Activated naive CD4-positive, alpha-beta T cell treated with Interleukin-2 at 50 U/mL for 16 hours (primary cell): ENCODE measurements at places on chromosomes 7 and 10.

- DNase-seq = no peak
Observed at GRCh38 chr7:100951172-100951571, 1.8 kb downstream of the MUC3A start.

- DNase-seq = no peak
Observed at GRCh38 chr7:158705234-158705850, 738 bp upstream of the NCAPG2 start.

DNA sequence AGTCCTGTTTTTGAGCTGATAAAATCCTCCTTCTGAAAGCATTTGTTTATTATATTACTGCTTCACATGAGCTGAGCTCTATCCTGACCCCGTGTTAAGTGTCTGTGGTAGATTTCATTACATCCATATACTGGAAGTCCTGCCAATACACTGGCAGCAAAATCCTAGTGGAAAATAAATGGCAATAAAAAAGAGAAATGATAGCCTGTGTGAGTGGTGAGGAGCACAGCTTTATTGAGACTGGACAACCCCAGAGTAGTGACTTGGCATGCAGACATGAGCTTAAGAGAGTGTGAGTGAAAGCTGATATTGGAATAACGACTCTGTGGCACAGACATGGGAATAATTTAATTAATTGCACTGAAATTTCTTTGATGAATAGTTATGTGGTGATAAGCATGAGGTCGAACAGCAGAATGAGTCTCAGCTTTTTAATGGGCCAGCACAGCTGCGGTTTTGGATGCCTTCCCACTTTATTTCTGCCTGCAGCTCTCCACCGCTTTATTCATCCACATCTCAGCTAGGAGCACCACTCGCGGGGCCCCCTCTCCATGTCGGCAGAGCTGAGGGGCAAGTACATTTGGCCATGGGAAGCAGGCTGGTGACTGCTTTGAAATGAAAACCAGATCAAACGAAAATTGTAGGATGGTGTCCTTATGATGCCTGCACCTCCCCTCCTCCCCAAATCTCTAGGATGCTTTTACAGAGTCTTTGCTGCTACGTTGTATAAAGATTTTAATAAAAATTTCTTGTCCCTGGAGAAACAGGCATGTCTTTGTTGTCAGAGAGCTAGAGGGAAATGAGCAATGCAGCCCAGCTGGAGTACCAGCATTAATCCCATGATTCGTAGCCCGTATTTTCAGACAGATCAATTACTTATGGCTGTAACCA lies 494.3 kb downstream of the AUTS2 start:
- DNase-seq = no peak

GRCh38 chr7:45074528-45075354 lies 14.0 kb downstream of the NACAD start:
- no peak for DNase-seq

DNA sequence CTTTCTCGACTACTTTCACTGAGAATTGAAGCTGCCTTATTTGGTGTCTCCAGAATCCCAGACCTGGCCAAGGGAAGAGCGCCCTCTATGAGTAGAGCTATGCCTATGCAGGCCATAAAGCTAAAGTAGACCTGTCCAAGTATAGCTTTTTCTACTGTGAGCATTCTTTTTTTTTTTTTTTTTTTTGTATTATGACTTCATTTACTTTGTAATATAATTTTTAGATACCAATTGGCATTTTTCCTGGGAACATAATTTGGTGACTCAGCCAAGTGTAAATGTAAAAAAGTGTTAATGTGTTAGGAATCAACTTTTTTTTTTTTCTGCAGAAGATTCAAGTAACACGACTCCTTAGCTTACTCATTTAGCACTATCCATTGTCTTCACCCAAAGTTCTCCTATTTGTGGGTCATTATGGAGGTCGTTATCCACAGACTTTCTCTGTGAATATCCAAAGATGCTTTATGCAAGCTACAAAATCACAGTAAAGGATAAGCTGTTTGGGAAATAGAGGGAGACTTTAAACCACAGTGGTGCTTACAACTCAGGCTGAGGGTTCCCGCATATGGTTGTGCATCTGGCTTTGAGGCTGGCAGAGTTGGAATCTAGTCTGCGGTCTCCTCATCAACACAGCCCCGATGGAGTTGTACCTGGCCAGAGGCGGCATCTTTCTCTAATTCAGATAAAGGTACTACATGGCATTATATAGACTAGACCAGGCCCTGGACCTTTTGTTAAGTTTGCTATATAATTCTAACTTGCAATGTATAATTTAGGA lies 1040.2 kb upstream of the SORCS1 start:
- DNase-seq = no peak

DNA sequence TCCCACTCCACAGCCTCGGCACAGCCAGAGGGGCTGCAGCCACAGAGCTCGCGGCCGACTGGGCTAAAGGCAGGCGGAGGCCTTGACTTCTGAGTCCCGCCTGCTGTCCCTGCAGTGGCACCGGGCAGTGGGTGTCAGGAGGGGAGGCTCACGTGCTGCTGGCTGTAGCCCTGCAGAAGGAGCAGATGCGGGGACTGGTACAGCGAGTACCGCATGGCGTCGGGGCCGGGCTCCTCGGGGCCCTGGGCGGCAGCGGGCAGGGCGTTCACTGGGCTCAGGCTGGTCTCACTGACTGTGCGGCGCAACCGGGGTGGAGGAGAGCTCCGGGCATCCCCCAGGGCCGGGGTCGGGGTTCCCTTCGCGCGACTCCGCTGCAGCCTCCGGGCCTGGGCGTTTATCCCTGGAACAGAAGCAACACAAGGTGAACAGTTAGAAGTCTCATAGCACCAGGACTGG lies 25.6 kb downstream of the PAPOLB start:
- no peak for DNase-seq

- DNase-seq = no peak
Observed at GRCh38 chr10:5587151-5588079, 62.7 kb downstream of the CALML3 start.

- peak; percentile 31 for DNase-seq
Observed at GRCh38 chr7:149261316-149261828, 624 bp upstream of the ZNF783 start.

GRCh38 chr10:17238445-17239291 lies 10.6 kb downstream of the VIM start:
- DNase-seq = no peak

- no peak for DNase-seq
Observed at GRCh38 chr10:95782318-95782717, 26.4 kb downstream of the ENTPD1 start.

- DNase-seq = no peak
Observed at GRCh38 chr10:132162590-132163277, 24.0 kb upstream of the DPYSL4 start.

- DNase-seq = no peak
Observed at GRCh38 chr10:5117026-5117425, 22.8 kb downstream of the AKR1C3 start.

DNA sequence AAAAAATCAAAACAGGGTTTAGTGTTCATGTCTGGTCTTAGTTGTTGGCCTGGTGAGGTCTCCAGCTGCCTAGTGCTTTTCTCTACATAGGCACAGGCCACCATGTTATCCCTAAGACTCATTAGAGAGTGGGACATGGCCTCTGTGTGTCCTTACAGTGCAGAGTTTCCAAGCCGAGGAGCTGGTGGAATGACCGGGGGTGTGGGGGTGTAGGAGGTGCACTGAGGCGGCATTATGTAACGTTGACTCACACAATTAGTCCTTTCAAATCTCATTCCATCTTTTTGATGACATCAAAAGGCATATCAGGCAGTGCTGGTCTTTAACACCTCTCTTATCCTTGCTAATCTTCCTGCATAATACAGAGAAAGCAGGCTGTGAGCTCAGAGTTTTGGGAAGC lies 71.3 kb downstream of the MTPN start:
- no peak for DNase-seq
